ENCODE measurements at places on chromosomes 5 and 9.

DNA sequence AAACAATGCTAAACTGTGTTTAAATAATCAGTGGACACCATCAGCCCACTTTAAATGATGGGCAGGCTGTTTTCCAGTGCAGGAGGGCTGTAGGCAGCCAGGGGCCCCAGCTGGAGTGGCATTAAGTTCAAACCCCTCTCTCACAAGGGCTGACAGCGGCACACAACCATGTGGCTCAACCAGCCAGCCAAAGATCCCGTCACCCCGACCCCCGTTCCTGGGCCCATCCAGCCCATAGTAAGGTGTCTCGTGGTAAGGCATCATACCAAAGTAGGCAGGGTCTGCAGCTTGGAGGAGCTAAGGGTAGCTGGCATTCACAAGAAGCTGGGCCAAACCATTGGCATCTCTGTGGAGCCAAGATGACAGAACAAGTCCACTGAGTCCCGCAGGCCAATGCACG is 24.9 kb downstream of the BTNL9 start:
- DNase-seq: no peak

- DNase-seq: no peak
Measured at GRCh38 chr5:111383288-111383970, 128.9 kb downstream of the STARD4 start.

GRCh38 chr5:150045549-150045948 is 40.8 kb downstream of the CSF1R start:
- no peak for DNase-seq

DNA sequence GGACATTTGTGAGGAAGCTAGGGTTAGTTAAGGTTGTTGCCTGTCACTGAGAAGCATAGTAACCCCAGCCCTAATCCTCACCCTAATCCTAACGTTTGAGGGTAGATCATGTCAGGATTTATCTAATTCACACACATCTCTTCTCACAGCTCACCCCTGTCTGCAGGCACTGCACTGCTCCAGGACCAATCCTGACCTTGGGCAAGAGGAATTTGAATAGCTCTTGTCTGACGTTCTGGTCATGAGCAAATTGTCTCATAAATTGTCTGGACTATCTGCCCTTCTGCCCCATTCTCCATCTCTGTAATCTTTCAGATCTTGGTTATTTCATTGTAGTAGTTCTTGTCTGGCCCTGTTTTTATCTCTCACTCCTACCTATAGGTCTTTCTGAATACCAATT is 18.7 kb downstream of the CRHBP start:
- DNase-seq: no peak

DNA sequence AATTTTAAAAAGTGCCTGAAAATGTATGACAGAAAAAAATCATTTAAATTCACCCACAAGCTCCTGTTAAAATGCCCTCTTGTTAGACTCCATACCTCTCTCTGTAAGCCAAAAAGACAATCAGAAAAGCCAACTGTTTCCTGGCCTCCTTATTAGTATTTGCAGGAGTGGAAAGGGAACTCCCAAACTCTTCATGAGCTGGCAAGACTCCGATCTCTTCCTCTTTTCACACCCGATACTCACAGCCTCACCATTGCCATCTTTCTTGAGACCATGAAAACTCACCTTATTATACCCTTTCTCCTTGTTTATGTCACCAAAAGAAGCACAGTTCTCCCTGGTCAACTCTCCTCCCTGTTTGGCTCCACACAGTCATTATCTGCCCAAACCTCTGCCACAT is 197.8 kb downstream of the DMAC1 start:
- DNase-seq: no peak

DNA sequence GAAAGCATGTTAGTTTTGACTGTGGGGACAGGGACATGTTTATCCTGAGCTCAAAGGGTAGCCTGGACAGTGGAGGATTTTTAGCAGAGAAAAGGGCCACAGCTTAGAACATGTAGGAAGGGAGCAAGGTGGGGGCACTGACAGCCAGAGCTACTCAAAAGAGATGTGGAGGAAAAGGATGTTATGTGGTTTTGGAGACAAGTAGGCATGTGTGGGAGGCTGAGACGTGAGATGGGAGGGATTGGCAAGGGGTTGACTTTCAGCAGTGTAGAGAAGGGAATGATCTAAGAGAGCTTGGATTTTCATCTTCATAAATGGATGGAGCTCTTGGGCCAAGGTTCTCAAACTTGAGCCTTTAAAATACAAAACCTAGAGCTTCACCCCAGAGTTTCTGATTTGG is 24.0 kb downstream of the SYK start:
- no peak for DNase-seq

GRCh38 chr5:173648308-173648866 is 31.9 kb upstream of the BOD1 start:
- no peak for DNase-seq

GRCh38 chr9:115461280-115461679 is 343.3 kb upstream of the TNC start:
- DNase-seq: no peak

DNA sequence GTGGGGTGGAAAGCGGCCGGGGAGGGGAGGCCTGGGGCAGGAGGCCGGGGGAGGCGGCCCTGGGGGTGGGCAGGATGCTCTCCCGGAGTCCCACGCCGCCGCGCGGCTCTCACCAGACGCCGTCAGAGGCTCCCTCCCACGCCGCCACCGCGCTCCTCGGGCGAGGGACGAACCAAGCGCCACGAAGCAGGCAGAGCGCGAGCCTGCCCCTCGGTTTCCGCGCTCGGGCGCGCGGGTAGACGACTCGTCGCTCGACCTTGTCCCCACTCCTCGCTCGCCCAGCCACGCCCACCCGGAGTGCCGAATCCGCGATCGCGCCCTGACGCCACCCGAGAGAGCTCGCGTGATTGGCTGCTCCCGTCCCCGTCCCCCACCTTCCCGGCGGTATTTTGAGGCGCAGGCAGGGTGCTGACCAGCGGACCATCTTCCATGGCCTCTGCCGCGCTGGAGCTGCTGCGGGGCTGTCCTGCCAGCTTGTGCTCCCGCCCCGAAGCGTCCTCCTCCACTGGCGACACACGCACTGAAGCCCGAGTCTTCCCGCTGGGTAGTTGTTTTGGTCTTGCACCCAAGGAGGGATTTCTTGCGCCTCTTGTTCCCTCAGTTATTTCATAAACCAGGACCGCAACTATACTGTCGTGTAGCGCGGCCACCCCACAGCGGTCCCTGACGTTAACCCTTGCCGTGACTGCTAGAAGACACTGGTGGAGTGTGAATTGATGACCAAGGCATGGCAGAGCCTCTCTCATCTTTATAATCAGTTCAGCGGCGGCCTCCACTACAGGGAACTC is at the start of gene GNE:
TSS of gene GNE (minus strand) at position 241 of the 788 bp plus-strand sequence. CDS start 9,093 bp downstream, outside the sequence.
- DNase-seq: peak; percentile 87

DNA sequence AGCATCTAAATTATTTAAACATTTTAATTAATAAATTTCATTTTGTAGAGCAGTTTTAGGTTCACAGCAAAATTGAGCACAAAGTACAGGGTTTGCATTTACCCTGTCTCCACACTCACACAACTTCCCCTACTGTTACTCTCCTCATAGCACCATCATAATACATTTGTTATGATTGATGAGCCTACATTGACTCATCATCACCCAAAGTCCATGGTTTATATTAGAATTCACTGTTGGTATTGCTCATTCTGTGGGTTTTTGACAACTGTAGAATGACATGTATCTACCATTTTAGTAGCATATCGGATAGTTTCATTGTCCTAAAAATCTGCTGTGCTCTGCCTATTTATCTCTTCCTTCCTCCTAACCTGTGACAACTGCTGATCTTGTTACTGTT is 411.1 kb upstream of the MPDZ start:
- DNase-seq: no peak

DNA sequence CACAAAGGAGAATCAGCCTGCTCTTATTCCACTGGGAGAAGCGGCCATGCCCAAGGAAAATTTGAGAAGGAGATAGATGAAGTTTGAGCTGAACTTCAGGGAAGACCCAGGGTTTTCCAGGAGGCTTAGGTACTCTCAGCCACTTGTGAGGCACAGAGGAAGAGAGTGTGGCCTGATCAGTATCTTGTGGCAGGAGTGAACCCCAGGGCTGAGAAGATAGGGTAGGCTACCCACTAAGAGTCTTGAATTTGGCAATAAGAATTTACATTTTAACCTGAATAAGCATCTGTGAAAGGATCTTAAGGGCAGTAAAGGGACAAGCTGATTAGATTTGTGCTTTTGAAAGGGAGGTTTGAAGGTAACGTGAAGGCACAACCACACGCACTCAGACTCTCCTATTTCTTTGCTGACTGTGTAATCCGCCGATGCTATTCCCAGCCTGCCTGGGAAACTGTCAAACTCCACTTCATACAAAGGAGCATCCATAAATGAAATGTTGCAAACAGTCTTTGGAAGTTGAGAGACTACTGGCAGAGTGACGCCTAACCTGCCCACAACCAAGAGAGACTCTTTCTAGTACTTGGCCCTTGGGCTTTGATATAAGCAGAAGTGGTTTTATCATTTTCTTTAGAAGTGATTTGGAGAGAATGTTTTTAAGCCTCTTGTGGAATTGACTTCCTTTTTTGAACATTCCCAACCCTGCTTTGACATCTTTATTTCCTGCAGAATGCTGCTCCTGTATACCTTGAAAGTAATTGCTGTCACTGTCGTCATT is 108.2 kb upstream of the VCAN start:
- no peak for DNase-seq

DNA sequence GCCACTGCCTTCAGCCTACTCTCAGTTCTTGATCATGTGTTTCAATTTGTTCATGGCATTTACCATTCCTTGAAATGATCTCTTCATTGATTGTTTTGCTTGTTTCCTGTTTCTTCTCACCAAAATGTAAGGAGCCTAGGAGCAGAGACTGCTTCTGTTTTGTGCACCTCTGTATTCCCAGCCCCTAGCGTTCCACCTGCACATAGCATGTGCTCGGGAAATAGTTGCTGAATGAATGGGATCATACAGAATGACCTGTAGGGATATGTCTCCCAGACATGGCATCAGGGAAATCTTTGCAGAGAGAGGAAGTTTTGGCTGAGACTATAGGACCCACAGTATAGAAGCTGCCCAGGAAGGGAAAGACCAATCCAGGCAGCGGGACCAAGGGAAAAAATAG is 6.2 kb upstream of the CERCAM start:
- DNase-seq: no peak

GRCh38 chr5:37116359-37116758 is 132.8 kb downstream of the CPLANE1 start:
- no peak for DNase-seq

DNA sequence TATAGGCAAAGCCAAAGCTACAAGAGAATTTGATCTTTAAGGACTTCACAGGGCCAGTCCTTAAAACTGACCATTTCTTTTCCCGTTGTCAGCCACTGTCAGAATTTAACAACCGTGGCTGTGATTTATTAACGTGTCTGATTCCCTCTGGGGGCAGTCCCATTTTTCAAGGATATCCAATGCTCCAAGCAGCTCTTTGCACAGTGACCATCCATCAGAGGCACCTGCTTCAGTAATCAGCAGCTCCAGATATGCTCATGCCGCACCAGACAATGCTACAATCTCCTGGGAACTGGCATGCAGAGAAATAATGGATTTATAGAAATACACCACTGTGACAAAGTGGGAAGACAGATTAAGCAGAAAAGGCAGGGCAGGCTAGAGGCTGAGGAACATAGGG is 163.3 kb upstream of the PPP1R2B start:
- no peak for DNase-seq

GRCh38 chr5:101539315-101539714 is 636.2 kb upstream of the ST8SIA4 start:
- DNase-seq: no peak

- DNase-seq: no peak
Measured at GRCh38 chr9:70514273-70514672, 99.8 kb upstream of the KLF9 start.

- no peak for DNase-seq
Measured at GRCh38 chr5:155278532-155278931, 265.0 kb downstream of the KIF4B start.
